ENCODE measurements at places on chromosomes 3 and 15.

DNA sequence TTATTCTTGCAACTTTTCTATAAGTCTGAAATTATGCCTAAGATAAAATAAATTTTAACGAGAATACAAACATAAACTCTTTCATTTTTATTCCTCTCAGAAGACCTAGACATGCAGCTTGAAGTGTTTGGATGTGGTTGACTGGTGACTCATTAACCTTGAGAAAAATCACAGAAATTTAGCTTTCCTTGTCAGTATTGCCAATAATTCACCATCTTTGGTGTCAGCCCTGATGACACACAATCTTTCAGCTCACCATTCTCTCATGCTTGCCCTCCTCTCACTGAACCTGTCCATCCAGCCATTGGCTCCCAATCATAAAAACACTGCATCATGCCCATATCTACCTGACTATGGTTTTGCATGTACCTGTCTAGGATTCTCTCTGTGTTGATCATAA lies 22.6 kb upstream of the TNFAIP8L3 start:
- DNase-seq: no peak

- DNase-seq: no peak
Measured at GRCh38 chr3:157754451-157754850, 251.2 kb upstream of the VEPH1 start.

DNA sequence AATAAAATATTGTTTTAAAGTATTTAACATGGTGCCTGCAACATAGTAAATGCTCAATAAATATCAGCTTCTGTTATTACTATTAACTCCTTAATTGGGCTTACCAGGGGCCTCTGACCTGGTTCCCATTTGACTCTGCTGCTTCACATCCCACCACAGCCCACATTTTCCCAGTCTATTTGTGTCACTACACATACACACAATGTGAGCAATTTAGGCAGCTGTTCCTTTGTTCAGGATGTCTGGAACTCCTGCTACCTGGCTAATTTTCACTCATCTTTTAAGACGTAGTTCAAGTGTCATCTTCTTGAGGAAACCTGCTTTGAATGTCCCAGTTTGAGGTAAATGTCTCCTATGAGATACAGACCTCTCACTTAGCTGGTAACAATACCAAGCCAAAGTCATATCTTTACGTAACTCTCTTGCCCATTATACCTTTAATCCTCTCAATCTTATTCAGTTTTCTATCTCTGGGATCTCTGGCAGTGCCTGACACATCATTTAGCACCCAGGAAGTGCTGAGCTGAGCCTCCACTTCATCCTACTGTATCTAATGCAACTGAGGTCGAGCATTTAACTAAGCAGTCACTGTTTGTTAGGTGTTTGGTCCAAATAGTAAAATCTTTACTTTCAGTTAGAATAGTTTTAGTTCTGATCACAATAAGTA lies 4.4 kb downstream of the TGFBR2 start:
- no peak for DNase-seq

- no peak for DNase-seq
Measured at GRCh38 chr15:58138106-58138505, at the start of gene AQP9. Gene AQP9, plus strand, starts transcription at chr15:58138381. Its CDS starts 185 bp downstream, at chr15:58138566.

GRCh38 chr3:51024765-51025632 lies 350.3 kb downstream of the DOCK3 start:
- no peak for DNase-seq
